ENCODE measurements at places on chromosomes 1 and 21.

- DNase-seq: no peak
Observed at GRCh38 chr1:37630426-37631028, 4.2 kb downstream of the RSPO1 start.

DNA sequence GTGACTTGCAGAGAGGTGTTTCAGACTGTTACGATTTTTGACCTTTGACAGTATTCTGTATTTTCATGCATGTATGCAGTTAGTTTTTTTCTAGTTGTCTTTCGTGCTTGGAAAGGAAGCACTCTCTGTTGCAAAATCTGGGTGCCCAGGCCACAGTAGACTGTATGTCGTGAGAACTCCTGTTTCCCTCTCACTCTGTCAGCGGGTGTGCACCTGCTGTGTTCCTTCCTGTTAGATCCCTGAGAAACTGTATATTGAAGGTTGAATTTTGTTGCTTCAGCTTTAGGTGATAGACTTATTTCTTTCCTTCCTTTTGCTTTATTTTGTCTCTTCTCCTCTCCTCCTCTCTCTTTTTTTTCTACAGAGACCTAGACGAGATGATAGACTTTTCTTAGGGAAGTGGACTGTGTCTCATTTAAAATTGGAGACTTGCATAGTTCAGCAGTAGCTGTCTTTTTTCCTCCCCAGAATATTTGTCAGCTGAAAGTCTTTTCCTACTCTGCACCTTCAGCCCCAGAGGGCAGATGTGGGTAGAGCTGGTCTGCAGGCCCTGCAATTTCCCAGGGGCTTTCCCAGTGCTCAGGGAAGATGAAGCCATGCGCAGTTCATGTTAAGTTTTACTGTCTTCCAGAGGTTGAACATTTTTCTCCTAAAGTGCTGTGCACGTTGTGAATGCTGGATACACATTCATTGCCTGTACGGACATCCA lies 1.4 kb downstream of the TRAPPC10 start:
- DNase-seq: no peak

GRCh38 chr1:194477908-194478307 lies 1291.5 kb upstream of the B3GALT2 start:
- no peak for DNase-seq

GRCh38 chr1:199448646-199449045 lies 578.9 kb upstream of the NR5A2 start:
- no peak for DNase-seq

DNA sequence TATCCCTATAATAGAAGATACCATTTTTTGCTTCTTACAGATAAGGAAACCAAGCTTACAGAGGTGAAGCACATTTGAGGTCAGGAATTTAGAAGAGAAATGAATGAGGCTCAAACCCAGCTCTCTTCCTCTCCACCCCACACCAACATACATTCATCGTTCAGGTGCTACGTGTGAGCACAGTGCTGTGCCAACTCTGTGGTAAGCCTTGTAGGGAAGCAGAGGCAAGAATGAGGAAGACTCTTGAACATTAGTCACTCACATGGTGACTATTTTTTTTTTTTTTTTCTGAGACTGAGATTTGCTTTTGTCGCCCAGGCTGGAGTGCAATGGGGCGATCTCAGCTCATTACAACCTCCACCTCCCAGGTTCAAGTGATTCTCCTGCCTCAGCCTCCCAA lies 314.0 kb downstream of the NTNG1 start:
- DNase-seq: no peak

DNA sequence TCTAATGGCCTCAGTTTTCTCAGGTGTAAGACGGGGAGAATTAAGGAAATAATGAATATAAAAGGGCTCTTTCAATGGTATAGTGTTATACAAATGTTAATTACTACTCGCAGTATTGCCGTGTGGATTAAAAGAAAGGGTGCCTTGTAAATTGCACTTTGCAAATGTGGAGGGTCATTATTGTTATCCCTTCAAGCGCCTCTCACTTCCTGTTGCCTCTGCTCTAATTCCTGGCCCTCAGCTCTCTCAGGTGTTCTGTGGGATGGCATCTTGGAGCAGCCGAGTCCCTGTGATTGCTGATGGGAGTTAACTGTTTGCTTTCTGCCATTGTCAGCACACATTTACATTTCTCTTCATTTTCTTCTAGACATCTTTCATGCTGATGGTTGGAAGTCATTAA lies 7.1 kb upstream of the S100A11 start:
- no peak for DNase-seq

DNA sequence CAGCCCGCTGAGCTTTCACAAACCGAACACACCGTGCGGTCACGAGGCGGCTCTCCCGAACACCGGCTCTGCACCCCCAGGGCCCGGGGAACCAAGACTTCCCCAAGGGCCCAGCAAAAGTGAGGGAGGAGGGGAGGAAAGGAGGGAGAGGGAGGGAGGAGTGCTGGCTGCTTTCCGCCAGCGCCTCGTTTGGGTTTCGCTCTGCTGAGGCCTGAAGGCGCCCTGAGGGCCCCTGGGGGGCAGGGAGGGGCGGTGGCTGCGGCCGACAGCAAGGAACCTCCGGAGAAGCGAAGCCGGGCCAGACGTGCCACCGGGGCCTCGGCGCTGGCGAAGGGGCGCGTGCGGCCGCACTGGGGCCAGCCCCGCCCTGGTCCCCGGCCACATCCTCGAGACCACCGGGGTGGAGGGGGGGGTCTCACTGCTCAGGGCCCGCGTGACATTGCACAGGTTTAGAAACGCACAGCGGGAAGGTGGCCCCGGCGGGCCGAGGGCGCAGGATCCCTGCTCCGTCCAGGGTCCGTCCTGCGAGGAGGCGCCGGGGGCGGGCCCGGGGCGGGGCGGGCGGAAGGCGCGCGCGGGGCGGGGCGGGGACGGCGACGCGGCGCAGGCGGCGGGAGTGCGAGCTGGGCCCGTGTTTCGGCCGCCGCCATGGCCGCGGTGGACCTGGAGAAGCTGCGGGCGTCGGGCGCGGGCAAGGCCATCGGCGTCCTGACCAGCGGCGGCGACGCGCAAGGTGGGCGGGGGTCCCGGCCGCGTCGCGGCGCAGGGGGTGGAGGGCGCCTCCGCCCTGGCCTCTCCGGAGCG lies at the start of gene PFKL:
TSS of gene PFKL (plus strand) at position 596 of the 804 bp plus-strand sequence. CDS start at position 649, 53 bp downstream.
- DNase-seq: peak; percentile 88

GRCh38 chr21:43975469-43976098 lies 36.5 kb upstream of the TRAPPC10 start:
- peak; percentile 89 for DNase-seq
